ENCODE measurements at places on chromosomes 13 and 19.

DNA sequence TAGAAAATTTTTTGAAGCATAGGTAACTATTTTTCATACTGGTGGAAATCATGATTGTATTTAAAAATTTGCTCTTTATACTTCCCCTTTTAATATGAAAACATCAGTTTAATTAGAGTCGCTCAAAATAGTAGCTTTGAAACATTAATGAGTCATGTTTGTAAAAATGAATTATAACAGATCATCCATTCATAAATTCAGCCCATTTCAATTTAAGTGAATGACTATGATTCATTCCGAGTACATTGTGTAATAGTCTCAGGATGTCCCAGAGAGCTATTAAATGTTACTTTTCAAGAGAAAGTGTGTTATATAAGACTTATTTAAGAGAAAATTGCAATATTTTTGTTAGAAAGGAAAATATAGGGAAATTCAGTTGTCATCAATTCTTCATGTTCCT lies 111.0 kb downstream of the FNDC3A start:
- no peak for DNase-seq

GRCh38 chr13:23865026-23865425 lies 24.2 kb downstream of the MIPEP start:
- DNase-seq: no peak

- no peak for DNase-seq
Measured at GRCh38 chr13:66858163-66858562, 372.0 kb downstream of the PCDH9 start.

DNA sequence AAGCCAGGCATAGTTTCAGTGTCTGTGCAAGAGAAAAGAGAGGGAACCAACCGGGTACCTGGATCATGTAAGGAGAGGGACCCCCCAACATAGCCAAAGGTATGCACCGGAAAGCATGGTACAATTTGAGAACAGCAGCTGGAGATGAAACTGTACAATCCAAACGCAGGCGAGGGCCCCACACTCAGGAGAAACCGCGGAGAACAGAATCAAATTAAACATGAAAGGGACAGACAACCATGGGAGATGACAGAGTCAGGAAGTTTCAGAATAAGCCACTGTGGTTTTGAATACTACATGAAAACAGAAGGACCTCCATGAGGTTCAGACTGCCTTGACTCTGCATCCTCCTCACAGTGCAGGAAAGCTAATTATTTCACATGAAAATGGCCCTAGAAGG lies 62.9 kb upstream of the SPATA13 start:
- no peak for DNase-seq

DNA sequence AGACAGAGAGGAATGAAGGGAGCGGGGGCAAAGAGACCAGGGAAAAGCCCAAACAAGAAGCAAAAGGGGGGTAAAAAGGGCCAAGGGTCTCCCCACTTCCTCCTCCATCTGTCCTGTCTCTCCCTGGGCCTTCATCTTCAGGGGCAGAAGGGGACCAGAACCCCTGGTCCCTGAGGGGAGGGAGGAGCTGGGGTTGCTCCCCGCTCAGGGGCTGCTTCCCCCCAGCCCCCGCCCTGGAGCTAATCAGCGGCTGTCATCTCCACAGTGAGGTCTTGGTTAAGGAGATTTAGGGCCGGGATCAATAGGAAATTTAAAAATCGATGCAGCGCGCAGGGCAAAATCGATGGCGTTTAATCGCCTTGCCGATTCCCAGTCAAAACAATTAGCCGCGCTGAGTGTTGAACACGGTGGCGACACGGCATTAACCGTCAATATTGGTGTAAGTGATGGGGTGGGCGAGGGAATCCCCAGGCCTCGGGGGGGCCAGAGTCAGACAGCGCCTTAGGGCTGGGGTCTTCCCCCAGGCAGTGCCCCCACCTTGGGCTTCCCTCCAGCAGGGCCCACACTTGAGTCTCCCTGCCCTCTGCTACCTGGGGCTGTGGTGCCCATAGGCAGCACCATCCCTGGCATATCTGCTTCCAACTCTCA lies 29.5 kb upstream of the POU2F2 start:
- no peak for DNase-seq

DNA sequence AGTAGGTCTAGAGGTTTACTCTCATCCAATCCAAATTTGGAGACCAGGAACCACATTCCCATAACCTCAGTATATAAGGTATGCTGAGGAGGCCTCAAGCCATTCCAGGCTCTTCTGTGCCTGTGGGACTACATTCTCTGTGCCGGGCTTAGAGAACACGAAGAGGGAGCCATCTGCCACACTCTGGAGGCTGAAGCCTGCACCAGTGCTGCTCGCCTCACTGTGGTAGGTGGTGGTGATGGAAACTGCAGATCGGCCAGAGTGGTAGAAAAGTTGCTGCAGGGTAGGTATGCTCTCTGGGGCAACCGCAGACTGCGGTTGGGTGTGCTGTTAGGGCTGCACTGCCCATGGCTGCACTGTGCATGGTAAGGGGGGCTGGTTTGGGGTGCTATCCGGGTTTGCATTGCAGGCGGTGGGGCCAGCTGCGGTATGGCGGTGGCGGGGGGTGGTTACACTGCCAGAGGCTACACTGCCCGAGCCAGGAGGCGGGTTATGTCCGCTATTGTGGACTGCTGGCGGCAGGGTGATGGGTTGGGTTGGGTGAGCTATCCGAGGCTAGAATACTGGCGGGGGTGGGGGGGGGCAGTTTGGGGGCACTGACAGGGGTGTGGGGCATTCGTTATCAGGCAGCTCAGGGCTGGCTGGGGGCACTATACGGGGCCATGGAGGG lies 145.0 kb downstream of the TNFRSF19 start:
- no peak for DNase-seq

DNA sequence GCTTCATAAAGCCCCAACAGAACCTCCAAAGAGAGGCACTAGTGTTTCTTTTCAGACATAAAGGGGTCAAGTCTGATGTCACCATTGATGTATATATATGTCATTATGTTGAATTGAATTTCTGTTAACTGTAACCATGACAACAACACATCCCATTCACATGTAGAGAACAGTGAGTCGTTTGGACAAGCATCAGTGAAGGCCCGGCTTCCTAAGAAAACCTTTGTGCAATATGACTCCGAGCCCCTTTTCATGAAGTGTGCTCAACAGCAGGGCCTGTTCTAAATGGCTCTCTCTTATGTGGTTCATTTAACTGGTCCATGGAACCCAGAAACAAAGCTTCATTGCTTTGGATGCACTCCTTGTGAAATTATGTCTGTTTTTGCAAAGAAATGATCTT lies 67.2 kb upstream of the UBL3 start:
- no peak for DNase-seq

DNA sequence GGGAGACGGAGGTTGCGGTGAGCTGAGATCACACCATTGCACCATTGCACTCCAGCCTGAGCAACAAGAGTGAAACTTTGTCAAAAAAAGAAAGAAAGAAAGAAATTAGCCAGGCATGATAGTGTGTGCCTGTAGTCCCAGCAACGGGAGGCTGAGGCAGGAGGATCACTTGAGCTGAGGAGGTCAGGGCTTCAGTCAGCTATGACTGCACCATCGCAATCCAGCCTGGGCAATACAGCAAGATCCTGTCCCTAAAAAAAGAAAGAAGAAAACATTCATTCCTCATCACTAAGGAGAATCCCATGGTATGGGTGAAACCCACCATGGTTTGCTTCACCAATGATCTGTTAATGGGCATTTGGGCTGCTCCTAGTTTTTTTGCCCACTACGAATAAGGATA lies 13.0 kb upstream of the AP1M2 start:
- no peak for DNase-seq

DNA sequence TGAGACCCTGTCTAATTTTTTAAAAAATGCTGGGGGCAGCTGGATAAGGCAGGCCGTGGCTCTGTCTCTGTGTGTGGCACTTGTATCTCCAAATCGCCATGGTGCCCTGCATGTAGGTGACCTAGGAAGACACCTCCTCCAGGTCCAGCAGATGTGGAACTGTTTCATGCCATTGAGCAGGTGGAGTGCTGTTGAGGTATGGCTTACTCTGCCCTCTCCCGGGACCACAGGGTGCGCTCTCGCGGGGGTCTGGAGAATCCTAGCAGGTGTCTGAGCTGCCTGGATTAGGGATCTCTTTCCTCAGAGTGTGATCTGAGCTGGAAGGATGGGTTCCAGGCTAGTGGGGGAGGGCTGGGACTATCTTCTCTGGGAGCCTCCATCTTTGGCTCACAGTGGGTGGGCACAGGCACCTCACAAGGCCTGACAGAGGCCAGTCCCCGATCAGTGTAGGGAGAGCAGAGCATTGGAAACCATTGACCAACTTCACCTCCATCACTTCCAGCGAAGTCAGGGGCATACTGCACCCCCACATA lies 67.7 kb upstream of the TM9SF2 start:
- no peak for DNase-seq

DNA sequence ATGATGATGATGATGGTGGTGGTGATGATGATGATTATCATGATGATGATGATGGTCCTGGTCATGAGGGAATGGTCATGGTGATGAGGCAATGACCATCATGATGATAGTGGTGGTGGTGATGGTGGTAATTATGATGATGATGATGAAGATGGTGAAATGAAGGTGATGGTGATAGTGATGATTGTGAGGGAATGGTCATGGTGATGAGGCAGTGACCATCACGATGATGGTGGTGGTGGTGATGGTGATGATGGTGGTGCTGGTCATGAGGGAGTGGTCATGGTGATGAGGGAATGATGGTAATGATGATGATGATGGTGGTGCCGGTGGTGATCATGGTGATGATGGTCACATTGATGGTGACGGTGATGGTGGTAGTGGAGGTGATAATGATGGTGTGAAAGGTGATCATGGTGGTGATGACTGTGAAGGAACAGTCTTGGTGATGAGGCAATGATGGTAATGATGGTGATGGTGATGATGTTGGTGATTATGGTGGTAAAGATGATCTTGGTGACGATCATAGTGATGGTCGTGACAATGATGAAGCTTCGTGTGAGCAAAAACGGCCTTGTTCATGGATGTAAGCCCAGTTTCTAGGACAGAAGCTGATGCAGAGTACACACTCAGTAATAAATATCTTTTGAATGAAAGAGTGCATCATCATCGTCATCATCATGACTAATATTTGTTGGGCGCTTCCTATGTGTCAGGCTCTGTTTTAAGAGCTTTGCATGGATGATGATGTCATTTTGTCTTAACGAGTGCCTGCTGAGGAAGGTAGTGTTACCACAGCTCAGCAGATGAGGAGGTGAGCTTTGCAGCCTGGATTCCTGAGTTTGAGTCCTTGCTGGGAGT lies 17.3 kb downstream of the SBK2 start:
- peak; percentile 71 for DNase-seq

DNA sequence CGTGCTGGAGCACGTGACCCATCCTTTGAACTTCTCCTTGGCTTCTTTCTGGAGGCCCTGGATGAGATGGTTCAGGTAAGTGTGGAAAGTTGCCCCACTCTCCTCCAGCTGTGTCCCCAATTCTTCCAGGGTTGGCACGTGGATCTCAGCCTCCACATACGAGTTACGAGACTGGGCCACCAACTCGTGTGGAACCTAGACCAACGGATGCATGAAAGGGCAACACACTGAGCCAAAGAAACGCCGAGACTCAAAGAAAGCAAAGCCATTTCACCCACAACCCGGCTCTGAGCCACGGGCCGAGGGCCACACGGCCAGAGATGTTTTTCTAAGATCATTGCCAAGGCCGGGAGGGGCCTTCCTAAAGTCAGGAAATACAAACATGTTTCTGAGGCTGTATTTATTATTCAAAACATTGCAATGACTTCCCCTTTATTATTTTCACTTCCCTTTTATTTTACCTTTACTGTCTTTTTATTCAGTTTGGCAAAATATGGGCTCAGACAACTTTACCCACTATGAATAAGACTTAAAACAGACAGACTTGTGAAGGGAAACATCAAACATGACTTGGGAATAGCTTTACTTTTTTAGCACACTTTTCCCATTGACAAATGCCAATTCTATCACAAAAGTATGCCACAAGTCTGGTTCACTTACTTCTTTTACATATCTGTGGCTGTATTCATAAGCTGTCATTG lies 94.6 kb downstream of the KL start:
- no peak for DNase-seq

DNA sequence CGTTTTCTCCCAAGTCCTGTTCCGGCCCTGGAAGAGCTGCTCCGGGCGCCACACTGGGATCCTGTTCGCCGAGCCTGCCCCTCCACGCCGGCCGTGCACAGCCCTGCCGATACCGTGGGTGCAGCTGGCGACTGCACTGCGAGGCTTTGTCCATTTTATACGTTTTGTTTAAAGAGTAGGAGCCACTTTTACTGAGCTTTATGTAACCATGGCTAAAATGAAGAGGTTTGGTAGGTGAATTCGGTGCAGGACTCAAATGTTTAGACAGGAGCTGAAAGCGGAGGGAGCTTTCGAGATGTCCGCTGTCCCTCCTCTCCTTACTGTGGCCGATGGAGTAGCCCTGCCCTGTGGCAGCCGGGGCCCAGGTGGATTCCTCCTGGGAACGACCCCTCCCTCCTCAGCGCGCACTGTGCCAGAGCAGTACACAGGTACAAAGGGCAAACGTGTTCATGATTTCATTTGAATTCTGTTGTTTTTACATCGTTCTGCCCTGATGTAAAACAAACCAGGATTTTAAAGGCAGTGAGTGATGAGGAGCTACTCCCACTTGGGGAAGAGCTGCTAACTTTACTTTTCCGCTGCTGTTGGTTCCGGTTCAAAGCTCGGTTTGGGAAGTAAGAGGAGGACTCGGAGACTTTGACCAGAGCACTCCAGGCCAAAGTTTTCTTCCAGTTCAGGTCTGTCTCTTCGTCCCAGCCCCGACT lies 1.7 kb downstream of the COL4A2 start:
- DNase-seq: no peak

DNA sequence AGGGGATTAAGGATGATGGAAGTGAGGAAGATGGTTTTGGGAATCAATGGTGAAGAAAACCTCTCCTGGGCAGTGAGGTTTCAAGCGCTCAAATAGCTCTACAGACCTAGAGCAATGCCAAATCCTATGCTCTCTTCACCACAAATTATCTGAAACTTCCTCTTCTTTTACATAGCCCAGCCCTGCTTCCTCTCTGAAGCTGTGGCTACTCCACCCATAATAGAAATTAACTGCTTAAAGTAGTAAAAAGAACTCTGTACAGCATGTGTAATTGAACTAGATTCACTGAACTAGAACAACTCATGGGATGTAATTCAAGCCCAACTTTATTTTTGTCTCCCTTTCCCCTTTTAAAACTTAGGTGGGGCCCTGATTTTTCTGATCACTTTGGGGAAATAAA lies 20.4 kb upstream of the IFT88 start:
- DNase-seq: no peak

DNA sequence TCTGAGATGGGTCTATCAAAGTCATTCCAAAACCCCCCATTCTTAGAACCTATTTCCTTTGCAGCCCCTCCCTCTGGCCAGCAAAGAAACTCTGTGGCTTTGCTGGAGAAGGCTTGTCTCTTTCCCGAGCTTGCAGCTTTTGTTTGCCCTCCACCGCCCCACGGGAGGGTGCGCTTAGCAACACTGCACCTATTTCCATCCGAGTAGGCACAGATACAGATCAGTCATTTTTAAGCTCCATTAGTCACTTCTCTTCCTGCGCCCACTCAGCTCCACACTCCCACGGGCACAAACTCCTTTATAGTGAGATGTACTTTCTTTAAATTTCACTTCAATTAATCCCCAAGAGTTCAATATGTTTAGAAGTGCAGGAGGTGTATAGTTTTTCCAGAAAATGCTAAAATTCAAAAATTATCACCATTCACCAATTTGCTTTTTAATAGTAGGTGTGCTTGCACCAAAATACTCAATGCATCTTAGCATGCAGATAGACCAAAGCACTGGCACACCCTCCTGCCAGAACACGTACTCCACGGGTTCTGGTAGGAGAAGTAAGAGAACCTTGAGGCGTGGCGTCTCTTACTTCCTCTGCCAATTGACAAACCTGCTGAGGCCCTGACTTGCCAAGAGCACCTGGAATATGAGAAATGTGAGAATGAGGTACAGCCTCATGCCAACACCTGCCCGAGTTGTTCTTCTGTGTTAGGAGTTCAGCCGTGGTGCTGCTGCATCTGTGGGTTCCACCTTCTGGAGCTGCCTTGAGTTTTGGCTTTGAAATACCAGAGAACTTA lies 183.7 kb downstream of the TEX29 start:
- DNase-seq: no peak

Measured in AG04450 (cell line).